ENCODE measurements at places on chromosomes 1 and 21. TPM values are rescaled to one million over a fixed set of nuclear protein-coding genes. Genes with fewer than 3 reads are reported as not detected.

- H3K36me3 ChIP-seq: no peaks in the 10 kb centered on the region
- H3K27ac ChIP-seq: no peak overlapping the region
- no peak overlapping the region for H3K4me3 ChIP-seq
- no peaks in the 10 kb centered on the region for H3K27me3 ChIP-seq
- DNase-seq: no peak
Measured at GRCh38 chr1:72369069-72369757, 86.9 kb upstream of the NEGR1 start.

- H3K36me3 ChIP-seq: no peaks in the 10 kb centered on the region
- no peak overlapping the region for H3K4me3 ChIP-seq
- no peak overlapping the region for H3K27ac ChIP-seq
- peaks cover 6% of the 10 kb centered on the region for H3K27me3 ChIP-seq
- DNase-seq: no peak
- H3K4me1 ChIP-seq: peaks cover 5% of the 10 kb centered on the region
Measured at GRCh38 chr1:176957603-176958002, 206.9 kb downstream of the ASTN1 start.

The FOXD3 gene
- 0.70 TPM for total RNA-seq

GRCh38 chr1:167365360-167365759 lies 144.7 kb downstream of the POU2F1 start:
- no peaks in the 10 kb centered on the region for H3K27me3 ChIP-seq
- H3K4me1 ChIP-seq: no peaks in the 10 kb centered on the region
- no peak overlapping the region for H3K4me3 ChIP-seq
- H3K36me3 ChIP-seq: peaks cover 5% of the 10 kb centered on the region
- H3K27ac ChIP-seq: no peak overlapping the region

The COL18A1 gene
- 150 TPM for total RNA-seq

DNA sequence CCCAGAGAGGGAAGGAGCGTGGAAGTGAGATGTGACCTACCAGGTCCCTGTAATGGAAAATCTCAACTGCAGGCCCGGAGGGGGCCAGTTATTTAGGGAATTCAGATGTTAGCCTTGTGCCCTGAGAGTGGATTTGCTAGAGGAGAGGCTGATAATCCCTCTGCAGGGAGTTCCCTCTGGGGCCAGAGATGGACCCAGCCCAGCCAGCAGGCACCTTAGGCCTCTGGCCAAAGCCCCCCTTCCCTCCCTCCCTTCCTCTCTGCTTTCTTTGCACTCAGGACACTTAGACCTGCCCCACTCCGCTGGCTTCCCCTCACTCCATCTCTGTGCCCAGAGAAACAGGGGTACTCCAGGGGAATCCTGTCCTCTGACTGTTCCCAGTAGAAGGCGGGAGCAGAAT lies 1.5 kb upstream of the ATP1A2 start:
- peaks cover 21% of the 10 kb centered on the region for H3K27me3 ChIP-seq
- no peak overlapping the region for H3K27ac ChIP-seq
- H3K4me3 ChIP-seq: no peak overlapping the region
- peaks cover 65% of the 10 kb centered on the region for H3K4me1 ChIP-seq
- H3K36me3 ChIP-seq: no peaks in the 10 kb centered on the region
- no peak for DNase-seq

DNA sequence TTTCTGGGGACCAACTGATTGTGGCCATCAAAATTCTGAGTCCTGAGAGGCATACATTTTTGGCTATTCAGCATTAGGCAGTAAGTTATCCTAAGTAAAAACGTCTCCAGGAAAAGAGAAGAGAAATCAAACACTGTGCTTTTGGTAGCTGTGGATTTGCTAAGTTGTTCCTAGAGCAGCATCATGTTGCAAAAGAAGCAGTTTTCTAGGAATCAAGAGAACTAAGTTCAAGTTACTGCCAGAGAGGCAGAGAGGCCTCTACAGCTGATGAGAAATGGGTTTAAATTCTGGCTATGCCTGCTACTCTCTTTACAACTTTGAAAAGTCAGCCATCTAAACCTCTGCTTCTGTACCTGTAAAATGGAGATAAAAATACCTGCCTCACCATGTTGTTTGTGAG lies 22.8 kb downstream of the RD3 start:
- no peaks in the 10 kb centered on the region for H3K4me1 ChIP-seq
- no peak overlapping the region for H3K4me3 ChIP-seq

DNA sequence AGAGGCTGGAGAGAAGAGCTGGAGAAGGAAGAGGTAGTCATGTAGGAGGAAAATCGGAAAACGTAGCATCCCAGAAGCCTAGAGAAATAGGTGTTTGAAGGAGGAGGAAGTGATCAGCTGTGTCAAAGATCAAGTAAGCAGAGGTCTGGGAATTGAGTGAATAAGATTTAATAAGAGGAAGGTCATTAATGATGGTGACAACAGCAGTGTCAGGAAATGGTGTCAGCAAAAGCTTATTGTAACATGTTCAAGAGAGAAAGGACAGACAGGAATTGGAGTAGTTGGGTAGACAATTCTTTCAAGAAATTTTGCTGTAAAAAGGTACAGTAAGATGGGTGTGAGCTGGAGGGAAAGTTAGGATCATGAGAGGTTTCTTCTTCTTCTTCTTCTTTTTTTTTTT lies 41.6 kb upstream of the SLC6A9 start:
- H3K4me1 ChIP-seq: peaks cover 26% of the 10 kb centered on the region
- no peak overlapping the region for H3K4me3 ChIP-seq
- H3K27me3 ChIP-seq: peaks cover 19% of the 10 kb centered on the region
- H3K36me3 ChIP-seq: no peaks in the 10 kb centered on the region
- no peak for DNase-seq

DNA sequence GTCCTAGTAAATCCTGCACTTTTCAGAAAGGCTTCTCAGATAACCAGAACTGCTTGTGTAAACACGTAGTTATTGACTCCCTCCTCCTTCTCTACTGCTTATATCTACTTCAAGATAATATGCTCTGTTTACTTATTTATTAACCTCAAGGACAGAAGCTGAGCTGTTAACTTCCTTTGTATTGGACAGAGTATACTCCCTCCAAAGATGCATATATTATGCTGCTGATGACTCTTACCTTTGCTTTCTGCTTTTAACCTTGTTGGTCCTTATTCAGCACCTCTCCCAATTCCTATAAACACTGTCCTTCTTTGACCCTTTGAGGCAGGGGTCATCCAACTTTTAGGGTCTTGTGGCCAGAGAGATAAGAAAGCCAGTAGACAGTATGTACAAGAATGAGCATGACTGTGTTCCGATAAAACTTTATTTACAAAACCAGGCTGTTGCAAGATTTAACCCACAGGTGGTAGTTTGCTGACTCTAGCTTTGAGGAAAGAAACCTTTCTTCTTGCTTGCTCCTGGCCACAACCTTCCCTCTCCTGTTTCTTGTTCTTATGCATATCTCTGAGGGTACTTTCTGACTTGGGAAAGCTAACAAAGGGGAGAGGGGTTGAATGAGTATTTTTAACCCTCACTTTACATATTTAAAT lies 4.9 kb downstream of the TPM3 start:
- H3K4me1 ChIP-seq: peaks cover 24% of the 10 kb centered on the region
- H3K36me3 ChIP-seq: peaks cover 4% of the 10 kb centered on the region
- peak overlapping the region; percentile 49 for H3K27ac ChIP-seq
- no peak overlapping the region for H3K4me3 ChIP-seq
- no peak for DNase-seq

DNA sequence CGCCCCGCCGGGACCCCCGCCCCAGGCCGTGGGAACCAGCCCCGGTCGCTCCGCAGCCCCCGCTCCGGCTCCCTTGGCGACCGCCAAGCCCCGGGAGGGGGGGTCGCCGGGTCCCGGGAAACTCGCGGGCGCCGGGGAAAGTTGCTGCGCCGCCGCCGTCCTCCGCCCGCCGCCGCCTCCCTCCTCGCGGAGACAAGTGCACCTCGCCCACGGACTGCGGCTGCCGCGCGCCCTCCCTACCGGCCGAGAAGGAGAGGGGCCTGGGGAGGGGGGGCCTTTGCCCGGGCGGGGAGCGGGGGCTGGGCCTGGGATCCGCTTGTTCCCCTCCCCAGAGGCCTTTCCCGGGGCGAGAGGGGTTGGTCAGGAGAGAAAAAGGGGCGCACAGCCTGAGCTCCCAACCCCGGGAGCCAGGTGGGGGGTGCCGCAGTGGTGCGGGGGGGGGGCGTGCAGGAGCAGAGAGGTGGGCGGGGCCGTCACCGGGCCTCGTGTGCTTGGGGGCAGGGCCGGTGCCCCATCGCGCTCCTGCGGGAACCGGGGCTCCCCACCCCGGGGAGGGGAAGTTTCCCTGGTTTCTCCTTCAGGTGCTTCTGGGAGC lies 592 bp downstream of the AGRN start:
- H3K4me3 ChIP-seq: peak overlapping the region; percentile 80
- H3K27ac ChIP-seq: no peak overlapping the region
- H3K27me3 ChIP-seq: no peaks in the 10 kb centered on the region
- H3K4me1 ChIP-seq: peaks cover 15% of the 10 kb centered on the region
- no peaks in the 10 kb centered on the region for H3K36me3 ChIP-seq

Data from type B pancreatic cell (in vitro differentiated cells).